Stimulated activated CD8-positive, alpha-beta memory T cell treated with anti-CD3 and anti-CD28 coated beads, Interleukin-2, amount 100 ng/mL, for 1 hour (primary cell): ENCODE measurements at places on chromosomes 3 and 15.

DNA sequence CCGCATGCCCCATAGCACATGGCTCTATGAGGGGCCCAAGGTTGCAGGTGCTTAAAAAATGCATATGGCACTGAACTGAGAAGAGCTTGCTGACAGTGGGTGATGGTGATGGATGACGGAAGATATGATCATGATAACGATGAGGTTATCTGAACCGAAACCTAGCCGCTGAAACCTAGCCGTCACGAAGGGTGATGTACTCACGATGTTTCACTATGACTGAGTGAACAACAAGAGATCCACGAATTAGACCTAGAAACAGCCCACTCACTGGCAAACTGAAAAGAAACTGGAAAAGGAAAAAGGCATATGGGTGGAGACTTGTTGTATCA, 57.6 kb upstream of the BCL6 start:
- no peak for DNase-seq

DNA sequence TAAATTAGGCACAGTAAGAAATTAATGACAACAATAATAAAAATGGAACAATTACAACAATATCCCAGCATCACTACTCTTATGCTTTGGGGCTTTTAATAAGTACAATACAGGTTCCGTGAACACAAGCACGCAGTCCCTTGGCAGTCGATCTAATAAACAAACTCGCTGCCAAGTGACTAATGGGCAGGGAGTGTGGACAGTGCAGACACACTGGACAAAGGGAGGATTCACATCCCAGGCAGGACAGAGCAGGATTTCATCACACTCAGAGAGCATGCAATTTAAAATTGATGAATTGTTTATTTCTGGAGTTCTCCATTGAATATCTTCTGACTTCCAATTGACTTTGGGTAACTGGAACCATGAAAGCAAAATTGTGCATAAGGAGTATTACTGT, 524.1 kb upstream of the CFAP20DC start:
- DNase-seq, result no peak

GRCh38 chr3:58899953-58900298, 149.9 kb downstream of the CFAP20DC start:
- no peak for DNase-seq

- no peak for DNase-seq
These were observed 8.3 kb downstream of the CPA3 start for GRCh38 chr3:148873270-148873927.

- DNase-seq, result no peak
These were observed 184.8 kb downstream of the SHQ1 start for GRCh38 chr3:72663429-72663828.

DNA sequence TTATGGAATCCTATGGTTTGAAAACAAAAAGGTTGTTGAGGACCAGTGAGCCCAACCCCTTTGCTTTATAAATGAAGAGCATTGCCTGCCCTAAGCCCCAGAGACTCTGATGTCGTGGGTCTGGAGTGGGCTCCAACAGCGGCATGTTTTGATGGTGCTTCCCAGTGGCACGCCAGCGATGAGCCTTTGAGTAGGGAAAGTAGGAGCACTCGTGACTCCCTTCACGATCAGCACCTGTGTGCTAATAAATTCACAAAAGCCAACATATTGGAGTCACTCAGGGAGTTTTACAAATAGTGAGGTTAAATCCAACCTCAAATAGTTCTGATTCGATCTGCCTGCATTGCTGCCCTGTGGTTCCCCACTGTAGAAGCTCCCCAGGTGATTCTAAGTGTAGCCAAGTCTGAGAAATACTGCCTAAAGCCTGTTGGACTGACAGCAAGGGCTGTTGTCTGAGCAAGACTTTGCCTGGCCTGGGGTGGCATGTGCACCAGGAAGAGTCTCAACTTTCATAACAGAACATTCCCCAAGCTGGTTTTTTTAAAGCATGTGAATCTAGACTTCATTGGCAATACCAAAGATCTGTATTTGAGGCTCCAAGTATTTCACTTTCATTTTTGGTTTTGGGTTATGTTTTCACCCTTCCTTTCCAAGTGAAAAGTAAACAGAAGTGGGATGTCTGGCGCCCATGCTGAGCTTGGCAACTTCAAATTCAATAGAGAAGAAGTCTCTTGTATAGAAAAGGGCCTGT, 9.9 kb downstream of the CCR5 start:
- DNase-seq, result no peak

DNA sequence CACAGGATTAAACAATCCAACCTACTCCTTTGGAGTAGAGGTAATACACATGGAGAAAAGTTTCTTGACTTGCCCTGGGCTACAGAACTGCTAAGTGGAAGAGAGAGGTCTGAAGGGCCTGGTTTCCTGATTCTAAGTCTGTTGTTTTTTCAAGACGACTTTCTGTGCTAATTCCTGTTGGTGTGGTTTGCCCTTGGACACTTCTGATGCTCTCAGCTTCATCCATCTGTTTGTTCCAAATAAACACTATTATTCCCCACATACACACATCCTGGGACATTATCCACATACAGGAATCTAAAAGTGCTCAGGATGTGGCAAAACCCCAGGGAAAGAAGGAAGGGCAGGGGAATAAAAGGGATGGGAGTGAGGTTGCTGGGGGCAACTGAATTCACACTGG, 393.5 kb upstream of the TBL1XR1 start:
- no peak for DNase-seq

DNA sequence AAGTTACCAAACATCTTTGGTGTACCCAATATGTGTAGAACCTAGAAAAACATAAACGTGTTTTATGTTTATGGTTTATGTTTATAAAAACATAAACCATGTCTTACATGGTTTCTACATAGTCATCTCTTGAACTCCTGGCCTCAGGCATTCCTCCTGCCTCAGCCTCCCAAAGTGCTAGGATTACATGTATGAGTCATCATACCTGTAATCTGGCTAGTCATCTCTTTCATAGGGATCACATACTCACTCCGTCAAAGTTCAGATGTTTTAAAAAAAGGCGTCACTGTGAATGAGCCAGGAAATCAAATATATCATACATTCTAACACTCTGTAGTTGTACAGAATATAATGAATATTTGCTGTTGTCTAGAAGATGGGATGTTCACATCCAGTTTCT, 178.6 kb downstream of the CPNE4 start:
- DNase-seq, result no peak

DNA sequence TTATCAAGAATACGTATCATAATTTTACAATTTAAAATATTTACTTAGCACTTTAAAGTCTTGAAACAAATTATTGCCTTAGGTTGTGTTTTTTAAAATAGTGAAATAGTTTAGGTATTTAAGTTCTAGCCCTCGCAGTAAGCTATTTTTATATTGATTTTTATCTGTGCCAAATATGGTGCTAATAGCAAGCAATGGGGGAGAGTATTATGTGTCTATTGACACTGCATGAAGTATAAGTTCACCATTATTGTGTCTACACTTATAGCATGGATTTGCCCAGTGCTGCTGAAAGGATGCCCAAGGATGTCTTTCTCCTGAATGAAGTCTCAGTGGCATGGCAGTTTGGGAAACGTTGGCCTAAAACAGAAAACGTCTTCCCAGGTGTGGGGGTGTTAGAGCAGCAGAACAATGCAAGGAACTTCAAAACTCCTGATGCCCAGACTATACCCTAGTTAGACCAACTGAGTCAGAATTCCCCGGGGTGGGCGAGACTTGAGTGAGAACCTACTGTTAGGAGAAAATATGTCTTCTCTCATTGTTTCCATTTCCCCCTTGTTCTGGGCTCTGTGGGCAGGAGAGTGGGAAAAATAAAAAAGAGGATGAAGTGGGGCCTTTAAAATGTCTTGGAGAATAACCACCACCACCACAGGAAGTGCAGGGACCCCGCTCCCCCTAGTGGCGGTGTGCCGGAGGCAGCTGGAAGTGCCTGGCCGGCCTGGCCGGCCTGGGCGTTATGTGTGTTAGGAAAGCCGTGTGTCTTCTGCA, 104.2 kb upstream of the SLC7A14 start:
- DNase-seq, result peak; percentile 1

DNA sequence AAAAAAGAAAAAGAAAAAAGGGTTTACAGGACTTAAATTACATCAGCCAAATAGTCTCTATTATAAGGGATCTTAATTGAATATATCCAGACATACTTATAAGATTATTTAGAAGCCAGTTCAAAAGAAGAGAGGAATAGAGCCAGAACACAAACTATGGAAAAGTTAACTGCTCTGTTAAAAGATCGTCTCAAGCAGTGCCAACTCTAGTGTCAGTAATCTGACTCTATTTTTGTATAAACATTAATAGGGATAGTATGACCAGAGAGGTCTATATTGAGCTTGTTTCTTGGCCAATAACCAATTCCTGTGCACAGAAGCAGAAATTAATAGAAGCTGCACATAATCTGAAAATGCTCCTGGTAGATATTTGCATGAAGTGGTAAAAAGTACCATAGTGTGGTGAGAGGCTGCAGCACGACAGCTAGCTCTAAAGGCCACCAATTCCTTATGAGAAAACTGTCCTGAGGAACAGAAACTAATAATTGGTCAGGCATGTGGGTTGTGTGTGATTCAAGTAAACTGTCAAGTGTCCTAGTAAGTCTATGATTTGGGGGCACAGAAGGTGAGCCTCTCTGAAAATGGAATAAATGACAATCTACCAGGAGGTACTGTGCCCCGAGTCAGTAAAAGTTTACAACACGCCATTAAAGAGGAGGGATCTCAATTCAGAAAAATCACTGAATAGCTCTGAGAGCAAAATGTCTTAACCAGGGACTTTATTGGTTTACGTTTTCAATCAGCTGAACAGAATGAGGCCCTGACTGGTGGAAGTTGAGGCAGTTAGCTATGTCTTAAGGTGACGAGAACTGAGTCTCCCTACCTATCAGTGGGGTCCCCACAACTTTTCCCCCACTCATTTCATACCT, 51.5 kb upstream of the NANOGP8 start:
- no peak for DNase-seq

GRCh38 chr15:100692246-100692645, 89.9 kb downstream of the ASB7 start:
- DNase-seq, result no peak

DNA sequence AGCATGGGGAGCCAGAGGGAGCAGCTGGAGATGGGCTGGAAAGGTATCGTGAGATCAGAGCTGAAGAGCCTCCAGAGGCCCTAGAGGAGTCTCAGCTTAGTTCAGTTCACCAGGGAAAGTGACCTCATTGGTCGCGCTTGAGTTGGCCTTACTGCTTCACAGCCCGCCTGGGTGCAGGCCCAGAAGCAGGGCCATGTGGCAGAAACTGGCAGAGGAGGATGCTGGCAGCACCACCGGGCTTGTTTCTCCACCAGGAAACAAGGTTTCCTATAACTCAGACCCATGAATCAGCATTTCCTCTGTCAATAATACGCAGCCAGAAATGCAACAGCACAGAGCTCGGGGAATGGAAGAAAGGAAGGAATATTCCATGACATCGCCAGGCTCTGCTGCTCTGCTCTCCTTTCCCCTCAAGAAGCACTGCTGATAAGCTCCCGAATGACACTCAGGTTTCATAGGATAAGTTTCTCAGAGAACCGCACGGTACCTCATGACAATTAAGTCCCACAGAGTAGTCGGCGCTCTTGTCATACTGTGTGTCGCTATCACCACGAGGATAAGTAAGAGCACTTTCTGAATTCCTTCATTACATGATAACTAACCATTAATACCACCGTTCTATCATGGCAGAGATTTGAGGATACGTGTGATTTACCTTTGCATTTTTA, 147.1 kb upstream of the LPP start:
- DNase-seq, result no peak

- no peak for DNase-seq
These were observed 96.8 kb upstream of the TPM1 start for GRCh38 chr15:62945760-62946159.

- no peak for DNase-seq
These were observed 363.6 kb downstream of the CLSTN2 start for GRCh38 chr3:140298569-140299070.

GRCh38 chr3:19815805-19816204, 118.2 kb downstream of the EFHB start:
- no peak for DNase-seq

DNA sequence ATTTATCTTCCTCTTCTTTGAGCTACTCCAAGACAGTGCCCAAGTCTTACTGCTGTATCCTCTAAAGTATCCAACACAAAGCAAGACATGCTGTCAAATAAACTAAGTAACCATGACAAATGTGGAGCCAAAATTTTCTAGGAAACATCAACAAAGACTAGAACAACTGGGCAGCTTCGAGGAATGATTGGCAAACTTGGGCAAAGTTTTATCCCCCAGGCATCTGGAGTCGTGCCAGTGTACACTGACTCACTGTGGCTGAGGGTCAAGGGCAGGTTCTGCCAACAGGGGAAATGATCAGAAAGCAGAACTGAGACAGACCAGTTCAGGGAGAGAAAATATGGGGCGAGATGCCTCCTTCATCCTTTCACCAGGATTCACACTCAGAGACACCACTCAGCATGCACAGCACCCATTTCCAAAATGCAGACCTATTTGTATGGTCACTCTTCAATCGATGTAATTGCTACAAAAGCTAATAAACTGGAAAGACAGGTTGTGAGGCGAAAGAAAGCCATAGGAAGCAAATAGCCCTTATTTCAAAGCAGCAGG, 65.8 kb downstream of the MB21D2 start:
- no peak for DNase-seq

- DNase-seq, result no peak
These were observed 212.6 kb downstream of the CDIN1 start for GRCh38 chr15:36791844-36792571.

- DNase-seq, result no peak
These were observed 150.4 kb upstream of the SATB1 start for GRCh38 chr3:18575573-18575972.

DNA sequence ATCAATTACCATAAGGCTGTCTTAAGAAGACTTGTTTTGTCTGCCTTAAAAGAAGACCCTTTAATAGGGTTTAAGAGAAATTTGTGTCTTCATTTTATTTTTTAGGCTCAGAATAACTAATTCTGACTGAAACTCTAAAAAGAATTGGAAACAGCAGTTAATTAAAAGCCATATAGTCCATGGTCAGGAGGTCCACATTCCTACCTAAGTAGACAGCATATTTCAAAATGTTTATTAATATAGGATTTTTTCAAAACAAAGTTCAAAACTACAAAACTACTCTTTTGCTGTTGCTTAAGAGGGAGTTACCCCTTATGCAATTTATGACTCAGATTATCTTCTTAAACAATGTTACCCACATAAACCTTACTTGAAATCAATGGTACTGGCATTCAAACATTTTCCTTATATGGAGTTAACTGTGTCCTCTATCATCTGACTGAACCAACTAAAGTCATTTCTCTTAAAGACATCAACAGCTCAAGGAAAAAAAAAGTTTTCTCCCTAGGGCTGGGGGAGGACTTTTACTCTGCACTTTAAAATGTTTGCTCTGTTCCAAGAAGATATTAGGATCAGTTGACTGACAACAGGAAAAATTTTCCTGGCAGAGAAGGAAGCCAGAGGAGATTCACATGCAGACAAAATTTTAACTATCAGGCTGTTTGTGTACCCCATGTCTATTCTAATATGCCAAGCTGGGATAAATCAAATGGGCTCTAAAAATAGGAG, 56.8 kb upstream of the NANOGP8 start:
- DNase-seq, result no peak

DNA sequence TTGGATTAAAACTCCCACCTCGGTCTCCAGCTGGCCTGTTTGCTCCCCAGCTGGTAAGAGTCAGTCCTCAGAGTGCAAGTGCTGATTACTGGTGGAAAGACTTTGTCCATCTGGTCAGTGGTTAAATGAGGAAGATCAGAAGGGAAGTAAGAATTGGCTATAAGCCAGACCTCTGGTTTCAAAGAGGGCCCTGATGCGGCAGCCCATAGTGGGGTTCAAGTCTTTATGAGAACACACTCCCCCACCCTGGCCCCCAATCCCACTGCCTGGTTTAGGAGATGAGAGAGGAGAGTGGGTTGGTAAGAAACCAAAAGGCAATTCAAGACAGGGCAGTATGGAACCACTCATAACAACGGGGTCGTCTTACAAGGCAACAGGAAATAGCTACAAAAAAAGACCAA, 65.0 kb downstream of the FRMD4B start:
- DNase-seq, result no peak
